ENCODE measurements at places on chromosomes 7 and 10.
A peak's percentile ranks its signal among the peaks of the same experiment; 100 is the strongest.

DNA sequence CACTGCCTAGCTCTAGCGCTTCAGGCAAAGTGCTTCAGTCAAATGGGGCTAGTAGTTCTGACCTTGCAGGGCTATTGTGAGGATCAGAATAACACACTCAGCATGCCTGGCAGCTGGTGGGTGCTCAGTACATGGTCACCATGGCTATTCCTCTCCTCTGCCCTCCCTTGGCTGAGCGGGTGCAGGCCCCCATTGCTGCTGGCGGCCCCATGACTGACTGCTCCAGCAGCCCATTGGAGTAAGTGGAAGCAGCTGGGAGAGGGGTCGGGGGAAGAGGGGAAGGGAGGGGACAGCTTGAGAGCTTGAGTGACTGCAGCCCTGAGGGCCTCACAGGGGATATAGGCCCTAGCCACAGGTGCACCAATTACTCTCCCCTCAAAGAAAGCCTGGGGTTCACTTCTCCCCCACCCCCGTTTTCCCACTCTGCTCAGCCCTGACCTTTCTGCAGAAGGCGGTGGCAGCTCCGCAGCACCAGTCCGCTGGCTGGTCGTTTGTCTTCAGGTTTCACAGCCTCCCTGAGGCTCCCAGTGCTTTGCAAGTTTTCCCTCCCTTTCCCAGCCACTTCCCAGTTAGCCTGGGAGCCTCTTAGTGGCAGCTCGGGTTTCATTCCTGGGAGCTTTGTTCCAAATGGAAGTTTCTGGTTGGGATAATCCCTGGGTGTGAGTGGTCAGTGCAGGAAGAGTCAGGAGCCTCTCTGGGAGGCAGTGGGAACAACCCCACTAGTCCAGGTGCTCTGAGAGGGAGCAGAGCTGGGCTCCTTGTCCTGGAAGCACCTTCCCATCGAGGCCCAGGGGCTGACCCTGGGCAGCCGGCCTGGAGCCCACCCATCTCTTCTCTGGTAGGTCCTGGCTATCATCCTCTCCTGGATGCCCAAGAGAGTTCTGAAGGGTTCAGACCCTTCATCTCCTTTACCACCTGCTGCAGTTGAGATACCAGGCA is 16.3 kb downstream of the FGF8 start:
- DNase-seq: no peak

- DNase-seq: no peak
Observed at GRCh38 chr7:149191851-149192250, 3.5 kb upstream of the ZNF282 start.

DNA sequence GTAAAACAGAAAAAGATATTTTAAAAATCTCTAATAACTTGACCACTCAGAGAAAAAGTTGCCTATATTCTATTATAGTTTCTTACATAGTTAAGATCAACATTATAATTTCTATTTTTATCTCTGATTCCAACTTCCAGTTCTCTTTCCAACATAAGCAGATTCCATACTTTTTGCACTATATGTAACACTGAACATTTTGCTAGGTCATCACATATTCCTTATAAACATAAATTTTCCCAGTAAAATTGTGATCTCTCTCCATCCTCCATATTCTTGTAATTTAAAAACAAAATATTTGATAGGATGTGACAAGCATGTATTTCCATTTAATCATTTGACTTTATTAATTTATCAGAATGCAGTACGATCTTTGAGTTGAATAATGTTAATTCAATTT is 170.4 kb upstream of the THSD7A start:
- DNase-seq: no peak

DNA sequence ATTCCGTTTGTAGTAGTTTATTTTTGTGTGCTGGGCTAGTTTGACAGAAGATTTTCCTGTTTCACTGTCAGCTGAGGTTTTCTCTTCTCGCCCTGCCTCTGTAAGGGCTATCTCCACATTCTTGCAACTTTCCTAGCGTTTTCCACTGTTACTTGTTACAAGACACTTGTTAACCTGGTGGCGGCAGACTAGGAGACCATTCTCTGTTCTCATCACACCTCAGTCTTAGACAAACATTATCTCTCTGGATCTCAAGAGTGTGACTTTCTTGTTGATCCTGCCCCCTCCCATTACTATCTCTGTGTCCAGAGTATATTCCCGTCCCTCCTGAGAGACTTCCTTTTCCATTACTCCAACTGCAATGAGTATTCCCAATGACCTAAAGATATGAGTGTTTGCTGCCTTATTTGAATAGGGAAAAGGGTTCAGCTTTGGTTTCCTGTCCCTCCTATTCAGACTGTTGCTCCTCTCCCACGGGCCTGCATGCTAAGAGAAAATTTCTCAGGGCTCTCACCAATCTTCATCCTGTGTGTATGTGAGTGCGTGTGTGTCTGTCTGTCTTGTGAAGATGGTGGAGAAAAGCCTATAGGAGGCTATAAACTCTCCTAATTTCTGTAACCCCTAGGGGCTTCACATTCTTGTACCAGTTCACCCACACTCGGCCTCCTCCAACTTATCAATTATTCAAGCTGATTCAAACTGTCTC is 722.4 kb upstream of the POT1 start:
- DNase-seq: no peak

- no peak for DNase-seq
Observed at GRCh38 chr7:151803841-151804240, 73.1 kb downstream of the PRKAG2 start.

DNA sequence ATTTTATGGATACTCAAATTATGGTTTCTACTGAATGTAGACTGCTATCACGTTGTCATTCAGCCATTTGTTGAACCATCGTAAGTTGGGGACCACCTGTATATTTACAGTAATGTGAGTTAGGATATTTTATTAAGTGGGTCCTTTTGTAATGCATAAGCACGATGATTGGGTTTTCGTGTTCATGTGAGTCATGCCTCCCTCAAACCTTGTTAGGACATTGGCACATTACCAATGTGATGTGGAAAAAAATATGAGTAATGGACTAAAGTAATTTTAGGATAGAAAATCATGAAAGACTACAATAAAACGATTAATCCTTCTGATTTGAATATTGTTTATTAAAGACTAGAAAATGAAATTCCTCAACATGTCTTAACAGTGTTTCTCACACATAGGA is 8.7 kb downstream of the SMC3 start:
- DNase-seq: no peak

- no peak for DNase-seq
Observed at GRCh38 chr10:114266521-114266920, 27.5 kb downstream of the VWA2 start.

- no peak for DNase-seq
Observed at GRCh38 chr7:81626008-81626407, 143.8 kb downstream of the HGF start.

DNA sequence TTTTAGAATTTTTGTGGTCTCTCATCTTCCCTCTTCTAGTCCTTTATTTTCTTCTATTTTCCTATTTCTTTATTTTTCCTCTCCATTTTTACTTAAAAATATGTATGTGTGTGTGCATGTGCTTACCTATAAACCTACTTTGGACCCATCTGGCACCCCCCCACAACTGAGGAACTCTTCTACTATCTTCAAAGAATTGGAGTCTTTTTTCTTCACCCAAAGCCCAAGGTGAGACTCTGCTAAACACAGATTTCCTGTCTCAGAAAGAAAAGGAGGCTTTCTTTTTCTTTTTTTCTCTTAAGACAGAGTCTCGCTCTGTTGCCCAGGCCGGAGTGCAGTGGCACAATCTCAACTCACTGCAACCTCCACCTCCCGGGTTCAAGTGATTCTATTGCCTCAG is 24.2 kb downstream of the PRTFDC1 start:
- no peak for DNase-seq

GRCh38 chr7:154906201-154906600 is 96.7 kb downstream of the PAXIP1 start:
- DNase-seq: no peak

- DNase-seq: no peak
Observed at GRCh38 chr7:73560109-73560835, 2.8 kb upstream of the BCL7B start.

GRCh38 chr10:125951290-125951689 is 54.9 kb downstream of the FANK1 start:
- no peak for DNase-seq

GRCh38 chr10:60944058-60944909 is at the start of gene RHOBTB1:
Gene RHOBTB1, minus strand, starts transcription at chr10:60944185. Its CDS starts 32,643 bp downstream, at chr10:60911542.
- peak; percentile 65 for DNase-seq

- no peak for DNase-seq
Observed at GRCh38 chr7:123372368-123372767, 162.0 kb downstream of the IQUB start.

DNA sequence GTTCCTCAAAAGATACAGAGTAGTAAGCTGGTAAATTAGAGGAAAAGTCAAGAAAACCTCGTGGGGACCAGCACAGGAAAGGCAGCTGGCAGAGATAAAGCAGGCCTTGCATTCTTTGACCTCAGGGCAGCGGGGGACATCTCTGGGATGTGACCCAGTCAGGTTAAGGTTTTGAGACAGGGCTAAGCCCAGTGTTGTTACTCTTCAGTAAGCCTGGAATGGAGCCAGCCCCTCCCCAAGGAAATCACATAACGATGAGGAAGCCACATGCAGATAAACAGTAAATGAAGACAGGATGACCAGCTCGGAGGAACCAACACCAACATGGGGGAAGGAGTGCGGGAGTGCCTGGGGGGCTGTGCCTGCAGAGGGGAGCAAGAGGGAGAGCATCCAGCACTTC is 99.6 kb downstream of the JAZF1 start:
- no peak for DNase-seq

GRCh38 chr7:100687751-100688300 is 6.2 kb downstream of the GIGYF1 start:
- DNase-seq: no peak

GRCh38 chr7:49911909-49912308 is 138.5 kb downstream of the VWC2 start:
- DNase-seq: no peak

DNA sequence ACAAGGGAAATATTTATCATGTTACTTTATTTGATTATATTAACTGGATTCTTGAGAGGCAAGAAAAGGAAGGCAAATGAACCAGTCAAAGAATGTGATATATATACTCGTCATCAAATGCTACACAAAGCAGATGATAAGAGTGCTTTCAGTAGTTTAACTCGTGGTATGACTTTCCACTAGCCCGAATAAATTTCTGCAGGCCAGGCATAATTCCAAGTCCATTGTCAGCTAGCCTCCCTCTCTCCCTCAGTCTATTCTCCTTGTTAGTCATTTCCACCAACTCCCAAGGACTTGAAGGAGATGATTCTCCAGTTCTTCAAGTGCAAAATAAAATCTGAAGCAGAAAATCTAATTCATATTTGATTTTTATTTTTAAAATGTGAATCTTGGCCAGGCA is 190.5 kb downstream of the GLI3 start:
- DNase-seq: no peak

DNA sequence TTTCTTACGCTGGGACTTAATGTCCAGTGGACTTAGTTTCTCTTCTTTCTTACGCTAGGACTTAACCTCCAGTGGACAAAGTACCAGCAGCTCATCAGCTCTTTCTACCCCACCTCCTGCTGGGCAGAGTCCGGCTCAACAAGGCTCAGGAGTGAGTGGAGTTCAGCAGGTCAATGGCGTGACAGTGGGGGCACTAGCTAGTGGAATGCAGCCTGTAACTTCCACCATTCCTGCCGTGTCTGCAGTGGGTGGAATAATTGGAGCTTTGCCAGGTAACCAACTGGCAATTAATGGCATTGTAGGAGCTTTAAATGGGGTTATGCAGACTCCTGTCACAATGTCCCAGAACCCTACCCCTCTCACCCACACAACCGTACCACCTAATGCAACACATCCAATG is 199.7 kb downstream of the MLLT10 start:
- DNase-seq: no peak

DNA sequence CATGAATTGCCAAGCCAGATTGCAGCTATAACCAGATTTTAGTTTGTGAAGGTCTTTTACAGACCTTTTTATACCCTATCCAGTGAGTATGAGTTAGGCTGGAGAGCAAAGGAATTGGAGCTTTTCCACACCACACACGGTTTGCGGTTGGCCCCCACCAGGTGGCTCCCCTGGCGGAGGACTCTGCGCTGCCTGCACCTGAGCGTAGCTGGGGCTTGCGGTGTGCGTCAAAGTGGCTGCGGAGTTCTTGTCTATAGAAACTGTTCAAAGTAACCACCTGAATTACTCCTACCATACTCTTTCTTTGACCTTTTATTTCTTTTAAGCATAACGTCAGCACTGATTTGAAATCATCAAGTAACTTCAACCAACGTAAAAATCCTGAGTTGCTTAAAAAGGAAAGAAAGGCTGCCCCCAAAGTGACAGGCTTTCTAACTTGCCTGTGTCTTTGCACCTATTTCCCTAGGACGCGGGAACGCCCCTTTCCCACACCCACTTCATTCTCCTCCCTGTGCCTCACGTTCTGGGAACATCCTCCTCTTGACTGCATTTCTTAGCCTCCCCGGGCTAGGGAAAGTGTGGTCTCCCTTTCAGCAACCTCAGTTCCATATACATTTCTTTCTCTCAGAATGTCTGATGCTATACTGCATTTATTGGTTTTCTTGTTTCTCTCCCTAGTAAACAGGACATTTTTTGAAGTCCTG is 47.6 kb upstream of the TMEM72 start:
- DNase-seq: no peak

GRCh38 chr10:22795546-22795945 is 81.2 kb upstream of the PIP4K2A start:
- no peak for DNase-seq

GRCh38 chr7:27164045-27164366 is 1.3 kb downstream of the HOXA9 start:
- no peak for DNase-seq

DNA sequence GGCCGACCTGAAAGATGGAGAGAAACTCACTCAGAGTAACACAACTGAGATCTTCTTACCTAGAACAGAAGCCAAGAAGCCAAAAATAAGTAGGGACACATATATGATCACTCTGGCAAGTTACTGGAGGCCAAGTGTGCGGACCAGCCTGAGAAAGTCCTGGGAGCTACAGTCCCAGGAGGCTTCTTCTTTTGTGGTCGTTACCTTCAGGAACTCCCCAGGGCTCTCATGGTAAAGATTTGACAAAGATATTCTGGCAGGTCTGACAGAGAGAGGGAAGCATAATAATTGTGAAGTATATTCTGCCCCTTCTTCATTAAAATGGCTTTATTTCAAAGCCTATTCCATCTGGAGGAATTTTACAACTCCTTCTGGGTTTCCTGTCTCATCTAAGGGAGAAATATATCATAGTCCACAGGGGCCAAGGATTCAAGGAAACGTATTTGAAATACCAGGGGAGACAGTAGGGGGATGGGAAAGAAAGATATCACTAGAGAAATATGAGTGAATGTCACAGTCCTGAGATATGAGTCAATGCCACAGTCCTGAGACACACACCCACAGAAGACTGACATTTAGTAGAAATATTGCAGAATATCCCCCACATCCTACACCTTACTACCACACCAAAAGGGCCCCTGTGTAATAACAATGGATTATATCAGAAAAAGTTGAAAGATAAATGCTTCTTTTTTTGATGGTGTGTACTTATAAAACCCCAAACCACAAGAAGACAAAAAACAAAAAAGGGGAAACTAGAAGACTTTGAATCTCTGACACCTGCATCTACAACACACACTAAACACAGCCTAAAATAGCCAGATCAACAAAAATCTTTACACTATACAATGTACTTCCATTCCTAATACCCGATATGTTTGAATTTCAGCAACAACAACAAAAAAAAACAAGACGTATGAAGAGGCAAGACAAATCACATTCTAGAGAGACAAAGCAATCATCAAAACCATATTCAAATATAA is 594.2 kb upstream of the NRG3 start:
- DNase-seq: no peak

- no peak for DNase-seq
Observed at GRCh38 chr7:2157473-2158279, 75.1 kb downstream of the MAD1L1 start.

GRCh38 chr10:1089017-1089689 is 33.0 kb downstream of the WDR37 start:
- no peak for DNase-seq

Measured in caudate nucleus (tissue), 63 donors.